ENCODE measurements at places on chromosomes 5 and 9. TPM values are rescaled to one million over a fixed set of nuclear protein-coding genes. Genes with fewer than 3 reads are reported as not detected.

The ORM2 gene
- not detected for total RNA-seq

The KIF3A gene
- 15.2 TPM for total RNA-seq

The ALDH1B1 gene
- total RNA-seq: 18.9 TPM

The FAM169A gene
- 3.9 TPM for total RNA-seq

The RLN1 gene
- total RNA-seq: not detected

DNA sequence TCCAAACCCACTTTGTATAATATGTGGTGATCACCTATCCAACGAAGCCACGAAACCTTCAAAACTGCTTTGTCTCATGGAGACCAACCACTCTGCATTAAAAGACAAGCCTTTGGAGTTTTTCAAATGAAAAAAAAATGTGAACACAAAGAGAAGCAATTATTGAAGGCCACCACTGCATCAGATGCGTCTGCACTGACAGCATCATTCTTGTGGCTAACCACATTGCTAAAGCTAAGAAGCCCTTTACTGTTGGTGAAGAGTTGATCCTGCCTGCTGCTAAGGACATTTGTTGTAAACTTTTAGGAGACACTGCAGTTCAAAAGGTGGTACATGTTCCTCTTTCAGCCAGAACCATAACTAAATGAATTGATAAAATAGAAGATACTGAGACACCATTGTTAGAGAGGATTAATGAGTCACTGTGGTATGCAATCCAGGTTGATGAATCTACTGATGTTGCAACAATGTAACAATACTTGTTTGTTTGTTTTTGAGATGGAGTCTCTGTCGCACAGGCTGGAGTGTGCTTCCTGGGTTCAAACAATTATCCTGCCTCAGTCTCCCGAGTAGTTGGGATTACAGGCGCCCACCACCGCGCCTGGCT lies 45.4 kb downstream of the TAF11L14 start:
- DNase-seq: no peak
- no peak overlapping the region for H3K27ac ChIP-seq
- no peaks in the 10 kb centered on the region for H3K36me3 ChIP-seq
- H3K27me3 ChIP-seq: peaks cover 16% of the 10 kb centered on the region
- H3K4me1 ChIP-seq: peaks cover 7% of the 10 kb centered on the region

- no peak for DNase-seq
- peaks cover 34% of the 10 kb centered on the region for H3K4me1 ChIP-seq
- no peaks in the 10 kb centered on the region for H3K27me3 ChIP-seq
- no peak overlapping the region for H3K27ac ChIP-seq
- H3K36me3 ChIP-seq: no peaks in the 10 kb centered on the region
These were observed 51.7 kb downstream of the MED27 start for GRCh38 chr9:132027752-132028663.

GRCh38 chr5:108148715-108149139 lies 233.2 kb downstream of the FBXL17 start:
- no peaks in the 10 kb centered on the region for H3K36me3 ChIP-seq
- H3K4me1 ChIP-seq: no peaks in the 10 kb centered on the region
- no peak overlapping the region for H3K27ac ChIP-seq
- H3K27me3 ChIP-seq: no peaks in the 10 kb centered on the region

- H3K27ac ChIP-seq: no peak overlapping the region
- H3K36me3 ChIP-seq: no peaks in the 10 kb centered on the region
- DNase-seq: no peak
- H3K27me3 ChIP-seq: no peaks in the 10 kb centered on the region
- no peaks in the 10 kb centered on the region for H3K4me1 ChIP-seq
These were observed 47.8 kb upstream of the TMED7 start for GRCh38 chr5:115673596-115673995.

DNA sequence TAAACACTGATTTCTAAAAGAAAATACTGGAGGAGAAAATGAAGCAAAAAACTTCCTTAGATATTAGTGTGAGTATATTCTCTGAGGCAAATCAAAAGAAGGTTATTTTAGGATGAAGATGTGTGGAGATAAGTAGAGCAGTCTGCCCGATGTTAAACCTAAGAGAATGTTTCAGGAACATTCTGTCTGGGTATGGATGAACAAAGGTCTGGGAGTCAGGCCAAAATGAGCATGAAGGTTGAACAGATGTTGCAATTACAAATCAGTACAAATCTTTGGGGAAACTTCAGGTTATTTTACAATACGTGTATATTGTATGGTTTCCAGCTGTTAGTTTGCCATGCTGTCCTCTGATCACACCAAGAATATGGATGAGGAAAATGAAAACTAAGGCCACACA lies 14.4 kb upstream of the CEP78 start:
- H3K27ac ChIP-seq: no peak overlapping the region
- no peak for DNase-seq
- H3K36me3 ChIP-seq: no peaks in the 10 kb centered on the region
- no peak overlapping the region for H3K4me3 ChIP-seq
- H3K27me3 ChIP-seq: no peaks in the 10 kb centered on the region
- H3K4me1 ChIP-seq: no peaks in the 10 kb centered on the region

GRCh38 chr5:88679638-88680037 lies 203.3 kb downstream of the MEF2C start:
- no peaks in the 10 kb centered on the region for H3K36me3 ChIP-seq
- H3K27ac ChIP-seq: no peak overlapping the region
- peaks cover 10% of the 10 kb centered on the region for H3K4me1 ChIP-seq
- H3K4me3 ChIP-seq: no peak overlapping the region
- no peak for DNase-seq
- no peaks in the 10 kb centered on the region for H3K27me3 ChIP-seq

DNA sequence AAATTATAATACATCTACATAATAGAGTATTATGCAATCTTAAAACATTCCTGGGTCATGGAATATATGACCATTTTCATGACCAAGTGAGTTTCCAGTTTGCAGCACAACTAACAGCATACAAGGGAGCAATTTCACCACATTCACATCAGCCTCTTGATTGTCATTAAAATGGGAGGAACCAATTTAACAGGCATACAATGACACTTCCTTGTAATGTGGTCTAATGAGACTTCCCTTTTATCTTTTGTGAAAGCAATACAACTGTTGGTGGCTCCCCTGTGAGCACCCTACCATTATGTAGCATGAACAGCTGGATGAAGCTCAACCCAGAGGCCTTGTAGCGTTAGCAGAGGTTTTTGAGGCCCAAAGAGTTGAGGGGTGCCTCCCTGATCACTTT lies 13.6 kb upstream of the TMOD1 start:
- H3K36me3 ChIP-seq: no peaks in the 10 kb centered on the region
- no peaks in the 10 kb centered on the region for H3K4me1 ChIP-seq
- H3K4me3 ChIP-seq: no peak overlapping the region
- DNase-seq: no peak
- H3K27me3 ChIP-seq: no peaks in the 10 kb centered on the region
- H3K27ac ChIP-seq: no peak overlapping the region

GRCh38 chr9:110293248-110293647 lies 36.9 kb upstream of the TXN start:
- no peak overlapping the region for H3K4me3 ChIP-seq
- peaks cover 31% of the 10 kb centered on the region for H3K4me1 ChIP-seq
- DNase-seq: no peak
- H3K27ac ChIP-seq: no peak overlapping the region
- no peaks in the 10 kb centered on the region for H3K27me3 ChIP-seq

DNA sequence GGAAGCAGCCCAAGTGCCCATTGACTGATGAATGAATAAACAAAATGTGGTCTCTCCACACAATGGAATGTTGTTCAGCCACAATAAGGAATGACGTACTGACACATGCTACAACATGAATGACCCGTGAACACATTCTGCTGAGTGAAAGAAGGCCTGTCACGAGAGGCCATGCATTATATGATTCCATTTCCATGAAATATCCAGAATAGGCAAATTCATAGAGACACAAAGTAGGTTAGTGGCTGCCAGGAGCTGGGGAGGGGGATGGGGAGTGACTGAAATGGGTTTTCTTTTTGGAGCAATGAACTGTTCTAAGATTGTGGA lies 41.4 kb downstream of the BICD2 start:
- no peaks in the 10 kb centered on the region for H3K36me3 ChIP-seq
- H3K4me1 ChIP-seq: no peaks in the 10 kb centered on the region
- no peak overlapping the region for H3K4me3 ChIP-seq

- H3K27ac ChIP-seq: no peak overlapping the region
- no peak for DNase-seq
- no peaks in the 10 kb centered on the region for H3K36me3 ChIP-seq
- H3K4me3 ChIP-seq: no peak overlapping the region
These were observed 17.3 kb upstream of the LPCAT1 start for GRCh38 chr5:1540831-1541701.

GRCh38 chr5:139904816-139905661 lies 109.4 kb downstream of the PSD2 start:
- DNase-seq: no peak
- H3K4me3 ChIP-seq: no peak overlapping the region
- no peak overlapping the region for H3K27ac ChIP-seq
- peaks cover 5% of the 10 kb centered on the region for H3K4me1 ChIP-seq

DNA sequence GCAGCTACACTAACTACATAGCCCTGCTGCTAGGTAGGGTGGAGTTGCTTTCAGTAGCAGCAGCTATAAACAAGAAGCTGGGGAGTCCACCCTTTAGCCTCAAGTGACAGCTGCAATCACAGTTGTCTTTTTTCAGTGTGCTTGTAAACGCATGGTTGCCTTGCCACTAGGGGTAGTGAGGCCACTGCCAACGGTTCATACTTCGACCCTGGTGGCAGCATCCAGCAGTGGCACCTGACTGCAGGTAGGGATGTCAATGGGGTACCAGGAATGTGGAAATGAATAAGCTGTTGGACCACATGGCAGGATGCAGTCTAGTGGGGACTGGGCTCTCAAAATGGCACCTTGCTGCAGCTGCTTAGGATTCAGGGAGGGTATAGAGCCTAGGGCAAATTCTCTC lies 367.2 kb downstream of the RASEF start:
- no peaks in the 10 kb centered on the region for H3K27me3 ChIP-seq
- no peaks in the 10 kb centered on the region for H3K4me1 ChIP-seq
- no peak for DNase-seq
- no peaks in the 10 kb centered on the region for H3K36me3 ChIP-seq
- H3K4me3 ChIP-seq: no peak overlapping the region
- no peak overlapping the region for H3K27ac ChIP-seq

DNA sequence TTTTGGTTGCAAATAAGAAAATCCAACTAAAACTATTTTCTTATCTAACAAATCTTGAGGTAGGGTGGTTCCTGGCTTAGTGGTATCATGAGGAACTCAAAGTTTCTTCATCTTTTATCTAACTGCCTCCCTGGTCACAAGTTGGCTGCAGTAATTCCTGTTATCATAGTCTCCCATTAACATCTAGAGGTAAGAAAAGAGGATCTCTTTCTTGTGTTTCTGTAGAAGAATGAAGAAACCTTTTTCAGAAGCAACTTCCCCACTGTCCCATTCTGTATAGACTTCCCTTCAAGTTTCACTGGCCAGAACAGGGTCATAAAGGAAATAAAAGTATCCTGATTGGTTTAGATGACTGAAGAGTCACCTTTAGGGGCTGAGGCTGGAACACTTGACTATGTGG lies 81.8 kb upstream of the ELL2 start:
- no peak overlapping the region for H3K27ac ChIP-seq
- no peaks in the 10 kb centered on the region for H3K36me3 ChIP-seq
- no peaks in the 10 kb centered on the region for H3K27me3 ChIP-seq
- H3K4me1 ChIP-seq: no peaks in the 10 kb centered on the region

DNA sequence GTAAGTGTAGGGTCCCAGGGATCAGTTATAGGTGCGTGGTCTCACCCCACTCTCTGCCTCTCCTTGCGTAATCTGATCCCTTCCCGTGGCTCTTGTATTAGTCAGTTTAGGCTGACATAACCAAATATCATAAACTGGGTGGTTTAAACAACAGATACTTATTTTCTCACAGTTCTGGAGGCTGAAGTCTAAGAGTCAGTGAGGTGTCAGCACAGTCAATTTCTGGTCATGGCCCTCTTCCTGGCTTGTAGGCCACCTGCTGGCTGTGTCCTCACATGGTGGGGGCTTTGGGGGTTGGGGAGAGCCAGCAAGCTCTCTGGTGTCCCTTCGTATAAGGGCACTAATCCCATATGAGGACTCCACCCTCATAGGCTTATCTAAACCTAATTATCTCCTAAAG lies 32.3 kb downstream of the CARTPT start:
- H3K4me1 ChIP-seq: no peaks in the 10 kb centered on the region
- no peak for DNase-seq
- no peak overlapping the region for H3K4me3 ChIP-seq
- H3K36me3 ChIP-seq: no peaks in the 10 kb centered on the region
- no peak overlapping the region for H3K27ac ChIP-seq

DNA sequence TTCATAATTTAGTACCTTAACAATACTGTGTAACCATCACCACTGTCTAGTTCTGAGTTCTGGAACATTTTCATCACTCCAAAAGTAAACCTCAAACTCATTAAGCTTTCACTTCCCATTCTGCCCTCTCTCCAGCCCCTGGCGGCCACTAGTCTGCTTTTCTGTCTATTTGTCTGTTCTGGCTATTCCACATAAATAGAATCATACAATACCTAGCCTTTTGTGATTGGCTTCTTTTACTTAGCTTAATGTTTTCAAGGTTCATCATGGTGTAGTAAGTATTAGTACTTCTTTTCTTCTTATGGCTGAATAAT lies 138.7 kb downstream of the RAPGEF6 start:
- H3K36me3 ChIP-seq: peaks cover 18% of the 10 kb centered on the region
- no peak for DNase-seq
- H3K27me3 ChIP-seq: no peaks in the 10 kb centered on the region
- H3K4me1 ChIP-seq: no peaks in the 10 kb centered on the region

All from PC-9 (cell line).